ENCODE measurements at places on chromosomes 6 and 20.

- DNase-seq, result no peak
These were observed 340.0 kb upstream of the JAG1 start for GRCh38 chr20:11013801-11014200.

GRCh38 chr6:7907159-7907558 is 3.4 kb downstream of the TXNDC5 start:
- DNase-seq, result no peak

DNA sequence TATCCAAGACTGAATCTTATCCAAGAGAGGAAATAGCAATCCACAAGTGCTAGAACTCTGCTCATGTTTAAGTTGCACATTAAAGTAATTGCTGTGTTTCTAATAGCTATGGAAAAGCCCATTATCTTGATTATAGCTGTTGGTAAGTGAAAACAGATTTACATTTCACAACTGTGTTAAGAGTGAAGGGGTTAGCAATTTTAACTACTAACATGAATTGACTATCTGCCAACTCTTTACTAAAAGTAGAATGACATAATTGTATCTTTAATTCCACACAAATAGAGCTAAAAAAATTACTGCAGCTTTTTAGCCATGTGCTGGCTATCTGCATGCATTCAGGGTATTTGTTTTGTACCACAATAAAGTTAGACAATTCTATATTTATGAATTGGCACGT is 277.9 kb upstream of the IRAK1BP1 start:
- DNase-seq, result no peak

DNA sequence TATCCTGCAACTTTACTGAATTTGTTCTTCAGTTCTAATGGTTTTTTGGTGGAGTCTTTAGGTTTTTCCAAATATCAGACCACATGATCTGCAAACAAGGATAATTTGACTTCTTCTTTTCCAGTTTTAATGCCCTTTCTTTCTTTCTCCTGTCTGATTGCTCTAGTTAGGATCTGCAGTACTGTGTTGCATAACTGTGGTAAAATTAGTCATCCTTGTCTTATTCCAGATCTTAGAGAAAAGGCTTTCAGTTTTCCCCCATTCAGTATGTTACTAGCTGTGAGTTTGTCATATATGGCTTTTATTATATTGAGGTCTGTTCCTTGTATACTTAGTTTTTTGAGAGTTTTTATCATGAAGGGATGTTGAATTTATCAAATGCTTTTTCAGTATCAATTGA is 4.3 kb downstream of the MICA start:
- no peak for DNase-seq

- DNase-seq, result no peak
These were observed 3.6 kb downstream of the BPI start for GRCh38 chr20:38307371-38308046.

GRCh38 chr20:35710884-35711587 is 11.8 kb downstream of the ROMO1 start:
- DNase-seq, result no peak

DNA sequence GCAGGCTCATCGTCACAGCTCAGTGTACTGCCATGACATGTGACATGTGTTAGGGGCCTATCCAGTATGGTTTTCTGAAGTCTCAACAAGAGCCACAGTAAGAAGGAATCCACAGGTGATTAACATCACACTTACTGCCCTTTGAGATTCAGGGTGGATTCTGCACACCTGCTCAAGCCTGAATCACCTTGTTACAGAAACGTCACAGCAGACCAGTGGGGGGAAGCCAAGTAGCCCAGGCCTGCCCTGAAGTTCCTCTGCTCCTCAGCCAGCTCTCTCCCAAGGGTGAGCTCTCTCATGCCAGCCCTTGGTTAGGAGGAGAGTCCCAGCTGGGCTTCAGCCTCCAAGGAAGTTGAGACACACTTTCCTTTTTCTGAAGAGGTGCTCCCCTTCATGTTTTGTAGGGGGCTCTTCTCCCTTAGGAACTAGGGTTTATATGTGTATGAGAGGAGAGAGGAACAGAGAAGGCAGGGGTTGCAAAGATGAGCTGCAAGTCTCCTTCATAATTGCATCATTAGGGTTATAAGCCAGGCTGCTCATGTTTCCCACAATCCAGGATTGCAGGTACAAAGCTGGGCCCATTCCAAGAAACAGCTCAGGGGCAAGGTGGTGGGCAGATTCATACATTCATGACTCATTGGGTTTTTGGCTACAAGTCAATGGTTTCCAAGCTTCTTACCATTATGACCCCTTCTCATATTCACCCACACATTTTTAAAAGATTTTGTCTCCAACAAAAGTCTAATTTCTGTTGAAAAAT is 11.6 kb downstream of the GSS start:
- no peak for DNase-seq

DNA sequence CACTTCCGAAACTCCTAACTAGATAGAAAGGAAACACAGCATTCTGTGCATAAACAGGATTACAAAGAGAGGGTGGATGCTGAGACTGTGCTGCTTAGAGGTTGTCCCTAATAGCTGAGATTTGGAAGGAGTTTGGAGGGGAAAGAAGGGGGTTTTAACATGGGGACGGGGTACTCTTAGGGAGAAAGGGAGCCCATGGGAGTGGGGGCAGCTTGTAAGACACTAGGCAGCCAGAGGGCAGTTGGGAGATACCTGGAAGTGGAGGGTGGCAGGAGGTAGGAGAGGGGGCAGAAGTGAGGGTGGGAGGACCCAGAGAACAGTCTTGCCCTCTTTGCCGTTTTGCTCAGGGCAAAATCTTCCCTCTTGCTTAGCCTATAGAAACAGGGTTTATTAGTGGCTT is 16.4 kb downstream of the MANBAL start:
- no peak for DNase-seq

DNA sequence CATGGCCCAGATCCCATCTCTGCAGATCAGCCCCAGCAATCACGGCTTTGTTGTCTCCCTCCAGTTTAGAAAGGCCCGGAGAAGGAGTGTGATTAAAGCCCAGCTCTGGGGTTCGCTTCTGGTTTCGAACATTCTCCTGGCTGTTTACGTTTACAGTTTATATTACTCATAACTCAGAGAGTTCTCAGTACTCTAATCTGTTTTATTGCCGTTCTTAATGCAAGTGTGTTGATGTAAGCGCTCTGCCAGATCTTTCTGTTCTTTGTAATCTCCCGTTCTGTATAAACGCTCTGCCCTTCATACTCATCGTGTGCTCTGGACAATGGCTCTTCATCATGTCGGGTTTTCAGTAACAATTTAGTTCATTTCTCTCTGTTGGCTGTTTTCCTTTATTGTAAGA is 118.0 kb upstream of the PRND start:
- DNase-seq, result no peak

DNA sequence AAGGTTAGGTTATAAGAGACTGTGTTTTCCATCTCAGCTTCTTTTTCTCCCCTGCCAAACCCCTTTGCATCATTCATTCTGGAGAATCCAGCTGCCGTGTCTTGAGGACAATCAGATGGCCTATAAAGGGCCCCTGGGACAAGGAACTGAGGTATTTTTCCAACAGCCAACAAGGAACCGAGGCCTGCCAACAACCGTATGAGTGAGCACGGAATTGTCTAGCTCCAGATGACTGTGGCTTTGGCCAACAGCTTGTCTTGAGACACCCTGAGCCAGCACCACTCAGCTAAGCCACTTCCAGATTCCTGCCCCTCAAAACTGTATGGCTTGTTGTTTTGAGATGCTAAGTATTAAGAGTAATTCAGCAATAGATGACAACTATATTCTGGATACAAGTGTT is 433.7 kb upstream of the HSF2 start:
- no peak for DNase-seq

DNA sequence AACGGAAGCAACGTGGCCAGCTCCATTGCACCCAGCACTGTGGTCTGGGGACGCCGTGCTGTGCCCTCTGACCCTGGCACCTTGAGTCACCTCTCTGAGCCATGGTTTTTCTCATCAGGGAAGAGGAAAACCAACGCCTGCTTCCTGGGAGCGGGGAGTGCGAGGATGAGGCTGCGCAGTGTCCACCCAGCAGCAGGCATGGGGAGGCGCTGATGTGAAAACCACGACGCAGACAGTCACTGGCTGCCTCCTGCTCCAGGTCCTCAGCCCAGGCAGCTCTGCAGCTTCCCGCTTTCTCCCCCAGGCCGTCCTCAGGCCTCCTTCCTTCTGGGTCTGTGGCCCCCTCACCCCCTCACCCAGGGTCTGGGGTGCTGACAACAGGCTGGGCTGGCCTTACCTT is 14.0 kb downstream of the GATA5 start:
- no peak for DNase-seq

DNA sequence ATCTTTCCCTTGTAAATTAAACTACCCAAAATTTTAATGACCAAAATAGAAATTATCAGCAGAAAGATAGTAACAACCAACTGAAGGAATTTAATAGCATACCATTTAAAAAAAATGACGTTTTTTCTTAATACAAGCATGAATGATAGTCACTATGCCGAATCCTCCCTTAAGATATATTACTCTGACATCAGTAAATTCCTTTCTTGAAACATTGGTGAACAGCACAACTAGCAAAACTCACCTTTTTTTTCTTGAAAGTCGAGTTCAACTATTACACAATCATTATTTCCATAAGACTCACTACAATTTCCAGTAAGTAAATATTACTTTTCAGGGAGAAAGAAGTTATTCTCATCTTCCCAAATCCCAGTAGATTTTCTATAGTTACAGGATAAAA is 433.2 kb downstream of the GRIK2 start:
- DNase-seq, result no peak

DNA sequence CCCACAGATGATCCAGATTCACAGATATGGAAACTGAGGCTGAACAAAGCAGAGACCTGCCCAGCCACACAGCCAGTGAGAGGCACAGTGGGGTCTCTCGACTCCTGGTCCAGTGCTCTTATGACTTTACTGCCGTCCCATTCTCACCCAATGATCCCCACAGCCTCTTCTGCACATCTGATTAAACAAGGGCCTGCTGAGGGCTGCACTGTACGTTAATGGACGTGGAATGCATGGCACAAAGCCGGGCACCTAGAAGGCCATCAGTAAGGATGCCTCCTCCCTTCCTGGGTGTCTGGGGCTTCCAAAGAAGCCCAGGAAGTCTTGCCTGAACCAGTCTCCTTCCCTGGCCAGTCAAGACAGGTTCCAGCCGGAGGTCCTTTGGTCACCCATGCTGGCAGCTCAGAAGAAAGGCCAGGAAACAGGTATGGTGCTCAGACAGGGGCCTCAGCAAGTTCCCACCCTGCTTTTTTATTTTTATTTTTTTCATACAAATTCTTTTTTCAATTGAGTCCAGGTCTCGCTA is 3.8 kb downstream of the TFEB start:
- no peak for DNase-seq

DNA sequence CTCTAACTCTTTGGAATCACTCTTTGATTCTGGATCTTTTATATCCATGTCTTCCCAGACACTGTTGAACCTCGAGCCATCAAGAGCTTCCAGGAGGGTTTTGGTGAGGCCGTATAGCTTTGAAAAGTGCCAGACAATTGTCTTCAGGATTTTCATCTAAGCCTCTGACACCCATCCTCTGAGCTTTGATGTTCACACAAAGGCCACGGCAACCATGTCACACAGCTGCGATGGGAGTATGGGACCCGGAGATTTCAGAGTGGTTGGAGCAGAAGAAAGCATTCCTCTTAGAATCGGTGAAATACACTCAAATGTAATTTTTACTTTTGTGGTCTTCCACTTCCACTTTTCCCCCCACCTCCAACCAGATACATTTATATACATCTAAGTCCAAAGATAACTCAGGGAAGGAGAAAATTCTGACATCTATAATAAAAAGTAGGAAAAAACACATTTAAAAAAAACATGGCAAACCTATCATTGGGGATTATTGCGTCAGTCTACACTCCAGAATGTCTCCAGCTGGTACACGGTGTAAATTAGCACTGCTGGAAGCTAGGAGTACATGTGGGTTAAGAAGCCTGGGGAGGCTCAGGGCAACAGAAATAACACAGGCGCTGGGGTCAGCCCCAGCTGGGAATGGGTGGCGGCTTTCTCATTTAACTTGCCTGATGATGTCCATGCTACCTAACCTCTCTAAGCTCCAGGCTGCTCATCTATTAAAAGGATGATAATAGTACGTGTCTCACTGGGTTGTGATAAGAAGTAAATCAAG is 92.7 kb downstream of the LY86 start:
- no peak for DNase-seq

DNA sequence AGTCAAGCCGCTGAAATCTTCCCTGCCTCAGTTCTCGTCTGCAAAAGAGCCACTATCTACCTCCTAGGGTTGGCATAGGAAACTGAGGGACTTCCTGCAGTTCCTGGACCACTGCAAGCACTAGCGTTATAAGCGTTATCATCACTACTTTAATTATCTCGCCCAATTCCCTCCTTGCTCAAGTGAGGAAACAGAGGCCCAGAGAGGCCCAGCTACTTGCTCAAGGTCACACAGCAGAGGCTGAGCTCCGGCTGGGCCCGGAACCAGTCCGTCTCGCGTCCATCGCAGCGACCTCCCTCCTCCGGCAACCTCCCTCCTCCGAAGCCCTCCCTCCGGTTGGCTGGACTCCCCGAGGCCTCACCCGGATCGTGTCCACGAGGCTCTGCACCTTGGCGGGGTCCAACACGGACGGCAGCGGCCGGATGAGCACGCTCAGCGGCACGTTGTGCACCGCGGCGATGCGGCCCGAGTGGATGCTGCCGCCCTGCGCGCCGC is 338 bp downstream of the SRXN1 start:
- no peak for DNase-seq

- peak; percentile 34 for DNase-seq
These were observed 114.4 kb upstream of the PRND start for GRCh38 chr20:4607287-4607713.

- no peak for DNase-seq
These were observed 6.4 kb upstream of the ZNF217 start for GRCh38 chr20:53599910-53600632.

GRCh38 chr6:48610846-48611245 is 499.8 kb upstream of the PTCHD4 start:
- no peak for DNase-seq

DNA sequence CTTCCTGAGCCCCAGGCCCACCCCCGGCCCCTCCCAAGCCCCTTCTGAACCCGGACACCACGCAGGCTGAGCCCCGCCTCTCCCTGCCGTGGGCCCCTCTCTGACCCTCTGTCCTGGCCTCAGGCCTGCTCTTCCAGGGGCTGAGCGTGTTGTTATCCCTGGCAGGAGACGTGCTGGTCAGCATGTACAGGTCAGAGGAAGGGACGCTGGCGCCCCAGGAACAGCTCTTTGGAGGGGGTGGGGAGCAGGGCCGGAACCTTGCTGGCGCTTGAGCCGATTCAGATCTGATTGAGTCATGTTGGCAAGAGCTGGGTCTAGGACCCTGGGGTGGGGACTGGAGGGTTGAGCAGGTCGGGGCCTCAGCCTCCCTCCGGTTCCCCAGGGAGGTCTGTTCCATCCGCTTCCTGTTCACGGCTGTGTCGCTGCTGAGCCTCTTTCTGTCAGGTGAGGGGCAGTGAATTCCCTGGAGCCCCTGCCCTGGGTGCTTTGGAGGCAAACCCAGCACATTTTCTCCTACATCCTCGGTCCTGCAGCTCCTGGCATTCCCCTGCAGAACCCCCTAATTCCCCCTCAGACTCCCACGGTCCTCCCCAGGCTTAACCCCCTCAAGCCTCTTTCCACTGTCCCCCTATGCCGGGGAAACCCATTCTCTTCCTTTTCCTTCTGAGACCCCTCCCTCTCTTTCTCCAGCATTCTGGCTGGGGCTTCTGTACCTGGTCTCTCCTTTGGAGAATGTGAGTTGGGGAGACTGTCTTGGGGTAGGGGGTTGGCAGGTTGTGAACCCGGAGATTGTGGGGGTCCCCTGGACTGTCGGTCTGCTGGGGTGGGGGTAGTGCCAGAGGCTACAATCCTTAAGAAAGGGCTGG is 2.0 kb downstream of the SPAG4 start:
- peak; percentile 52 for DNase-seq

- DNase-seq, result no peak
These were observed 66.7 kb downstream of the TMEM170B start for GRCh38 chr6:11604215-11604614.
